ENCODE measurements at places on chromosomes 16 and 17.

DNA sequence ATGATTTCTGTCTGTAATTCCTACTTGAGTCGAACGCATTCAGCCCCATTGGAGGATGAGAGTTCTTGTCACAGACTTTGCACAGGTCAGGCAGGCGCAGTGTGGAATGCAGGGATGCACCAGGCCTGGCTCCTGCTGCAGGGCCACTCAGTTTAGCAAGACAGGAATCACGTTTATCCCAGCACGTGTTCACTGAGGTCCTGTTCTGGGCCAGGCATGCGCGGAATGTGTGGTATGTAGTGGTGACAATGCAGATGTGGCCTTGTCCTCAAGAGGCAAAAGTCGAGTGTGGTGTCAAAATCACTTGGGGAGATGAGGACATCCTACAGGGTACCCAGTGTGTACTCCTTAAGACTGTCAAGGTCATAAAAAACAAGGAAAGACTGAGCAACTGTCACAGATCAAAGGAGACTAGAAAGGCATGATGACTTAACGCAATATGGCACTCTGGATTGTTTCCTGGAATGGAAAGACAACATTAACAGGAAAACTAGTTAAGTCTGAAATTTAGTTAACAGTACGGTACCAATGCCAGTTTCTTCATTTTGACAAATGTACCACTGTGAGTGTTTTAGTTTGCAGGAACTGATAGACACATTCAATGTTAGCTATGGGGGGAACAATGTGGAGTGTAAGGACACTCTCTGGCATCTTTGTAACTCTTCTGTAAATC, 121.5 kb upstream of the ADAMTS18 start:
- DNase-seq, result no peak

- DNase-seq, result no peak
These were observed 536.3 kb downstream of the GRIN2A start for GRCh38 chr16:9645911-9646310.

DNA sequence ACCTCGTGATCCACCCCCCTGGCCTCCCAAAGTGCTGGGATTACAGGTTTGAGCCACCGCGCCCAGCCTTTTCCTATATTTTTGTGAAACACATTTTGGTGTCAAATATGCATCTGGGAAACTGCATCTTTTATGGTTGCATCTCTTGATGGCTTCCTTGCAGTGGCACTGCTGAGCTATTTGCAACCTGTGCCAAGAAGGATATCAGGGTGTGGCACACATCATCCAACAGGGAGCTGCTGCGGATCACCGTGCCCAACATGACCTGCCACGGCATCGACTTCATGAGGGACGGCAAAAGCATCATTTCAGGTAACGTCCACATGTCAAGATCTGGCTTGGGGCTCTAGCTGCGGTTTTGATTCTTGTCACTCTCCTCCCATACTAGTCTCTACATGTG, 16.8 kb upstream of the USP43 start:
- DNase-seq, result no peak

DNA sequence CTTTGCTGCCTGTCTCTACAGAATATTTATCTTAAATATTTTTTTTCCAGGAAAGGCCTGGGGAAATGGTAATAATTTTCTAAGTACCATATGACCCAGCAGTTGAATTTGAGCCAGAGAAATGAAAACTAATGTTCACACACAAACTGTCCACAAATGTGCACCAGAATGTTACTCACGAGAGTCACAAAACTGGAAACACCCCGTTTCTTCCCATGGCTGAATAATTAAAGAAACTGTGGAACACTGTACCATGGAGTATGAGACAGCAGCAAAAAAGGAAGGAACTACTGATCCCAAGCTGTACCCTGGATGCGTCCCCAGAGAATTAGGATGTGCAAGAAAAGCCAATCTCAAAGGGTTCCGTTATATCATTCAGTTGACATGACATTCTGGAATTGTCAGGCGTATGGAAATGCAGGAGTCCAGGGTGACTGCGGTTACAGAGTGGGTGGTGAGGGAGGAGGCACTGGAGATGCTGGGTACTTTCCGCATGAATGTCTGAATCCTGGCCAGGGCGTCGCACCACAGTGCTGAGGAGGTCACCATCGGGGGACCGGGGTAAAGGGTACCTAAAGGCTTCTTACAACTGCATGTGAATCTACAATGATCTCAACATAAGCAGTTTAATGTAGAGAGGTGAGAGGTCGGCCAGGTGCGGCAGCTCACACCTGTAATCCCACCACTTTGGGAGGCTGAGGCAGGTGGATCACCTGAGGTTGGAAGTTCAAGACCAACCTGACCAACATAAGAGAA, 34.5 kb downstream of the USP22 start:
- no peak for DNase-seq

DNA sequence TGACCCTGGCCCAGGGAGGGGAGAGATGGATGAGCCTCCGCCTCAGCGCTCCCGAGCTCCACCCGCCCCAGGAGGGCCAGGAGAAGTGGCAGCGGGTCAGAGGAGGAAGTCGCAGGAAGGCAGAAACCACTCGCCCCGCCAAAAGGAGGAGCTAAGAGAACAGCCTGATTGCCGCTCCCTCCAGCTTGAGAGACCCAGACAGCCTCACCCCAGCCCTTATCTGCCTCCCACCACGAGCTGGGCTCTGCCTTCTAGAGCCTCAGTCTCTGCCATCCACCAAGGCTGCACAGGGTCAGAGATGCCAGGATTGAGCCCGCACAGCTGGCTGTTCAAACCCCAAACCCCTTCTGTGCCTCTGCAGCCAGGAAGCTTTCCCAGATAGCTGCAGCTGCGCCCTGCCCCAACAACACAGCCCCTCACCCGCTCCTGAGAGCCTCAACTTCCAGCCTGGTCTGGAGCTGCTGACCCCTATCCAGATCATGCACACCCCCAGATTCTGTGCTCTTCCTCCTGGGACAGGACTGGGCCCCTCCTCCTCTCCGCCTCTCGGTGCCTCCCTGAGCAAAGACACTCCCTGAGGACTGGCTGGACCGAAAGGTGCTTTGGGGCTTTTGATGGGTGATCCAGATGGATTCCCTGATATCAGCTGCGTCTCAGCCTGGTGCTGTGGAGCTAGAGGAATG, 1.0 kb upstream of the ATP2A3 start:
- peak; percentile 86 for DNase-seq

DNA sequence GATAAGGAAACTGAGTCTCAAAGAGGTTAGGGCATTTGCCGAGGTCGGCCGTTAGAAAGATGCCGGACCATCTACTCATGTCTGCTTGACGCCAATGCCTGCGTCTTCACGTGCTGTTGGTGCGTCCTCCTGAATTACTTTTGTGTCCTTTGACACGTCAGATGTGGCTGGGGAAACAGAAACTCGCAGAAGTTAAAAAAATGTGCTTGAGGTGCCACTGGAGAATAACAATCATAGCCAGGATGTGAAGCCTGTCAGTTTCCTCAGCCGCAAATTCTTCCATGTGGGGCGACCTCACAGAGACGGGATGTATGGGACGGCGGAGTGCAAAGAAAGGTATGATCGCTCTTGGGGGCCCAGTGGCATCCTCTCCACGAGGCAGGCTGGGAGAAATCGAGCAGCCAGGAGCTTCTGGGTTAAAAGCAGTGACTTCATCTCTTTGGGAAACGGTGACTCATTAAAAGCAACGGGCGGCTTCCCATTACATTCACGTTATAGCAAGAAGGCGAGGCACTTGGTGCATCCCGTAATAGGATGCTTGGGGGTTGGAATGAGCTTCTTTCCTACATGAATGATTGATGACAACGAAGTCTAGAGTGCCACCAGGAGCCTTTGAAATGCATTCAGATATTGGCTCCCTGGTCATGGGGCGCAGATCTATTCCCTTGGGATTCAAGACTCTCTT, 67.8 kb downstream of the BMERB1 start:
- DNase-seq, result no peak

All from activated effector memory CD4-positive, alpha-beta T cell treated with anti-CD3 and anti-CD28 coated beads, Interleukin-2, amount 50 U/mL, for 16 hours (primary cell).